Activated T-cell treated with anti-CD3 and anti-CD28 coated beads, Interleukin-2, amount 50 U/mL, for 4 hours (primary cell): ENCODE measurements at places on chromosomes 4 and X.

- DNase-seq: no peak
Measured at GRCh38 chr4:80360084-80360483, 24.6 kb downstream of the CFAP299 start.

DNA sequence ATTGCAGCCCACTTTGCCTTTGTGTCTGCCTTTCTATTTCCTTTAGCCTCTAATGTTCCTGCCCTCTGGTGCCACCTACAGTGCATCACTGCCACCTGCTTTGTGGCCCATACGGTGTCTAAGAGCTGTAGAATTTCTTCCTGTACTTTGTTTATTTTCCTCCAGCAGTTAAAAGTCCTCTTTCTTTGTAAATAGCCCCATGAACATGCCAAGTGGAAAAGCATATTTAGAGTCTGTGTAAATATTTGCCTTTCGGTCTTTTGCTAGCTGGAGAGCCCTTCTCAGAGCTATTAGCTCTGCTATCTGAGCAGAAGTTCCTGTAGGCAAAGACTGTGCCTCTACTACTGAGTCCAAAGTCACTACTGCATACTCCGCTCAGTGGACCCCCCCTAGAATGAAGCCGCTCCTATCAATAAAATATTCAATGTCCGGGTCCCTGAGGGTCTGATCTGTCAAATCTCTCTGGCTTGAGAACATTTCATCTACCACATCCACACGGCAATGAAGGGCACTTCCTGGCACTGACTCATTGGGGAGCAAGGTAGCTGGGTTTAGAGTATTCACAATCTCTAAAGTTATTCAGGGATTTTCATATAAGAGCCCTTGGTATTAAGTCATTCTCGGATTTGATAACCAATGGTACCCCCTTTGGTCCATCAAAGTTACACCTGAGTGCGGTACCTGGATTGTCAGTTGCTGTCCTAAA lies 36.3 kb downstream of the SULT1E1 start:
- DNase-seq: peak; percentile 39

DNA sequence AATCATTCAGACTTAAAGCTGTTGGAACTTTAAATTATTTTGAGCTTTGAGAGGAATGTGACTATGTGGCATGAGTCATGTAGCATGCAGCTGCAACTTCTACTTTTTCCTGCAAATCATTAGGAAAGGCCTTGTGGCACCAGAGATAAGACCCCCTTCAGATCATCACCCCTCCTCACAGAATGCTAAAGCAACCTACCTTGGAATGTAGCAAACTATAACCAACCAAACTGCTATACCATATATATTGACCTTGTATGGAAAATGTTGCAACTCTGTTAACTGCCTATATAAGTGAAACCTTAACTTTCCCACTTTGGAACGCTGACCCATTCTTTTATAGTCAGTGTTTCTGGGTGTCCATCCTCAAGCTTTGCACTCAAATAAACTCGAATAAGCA lies 32.0 kb downstream of the ATXN3L start:
- DNase-seq: no peak

GRCh38 chr4:145589916-145590702 lies 29.1 kb upstream of the MMAA start:
- DNase-seq: no peak

DNA sequence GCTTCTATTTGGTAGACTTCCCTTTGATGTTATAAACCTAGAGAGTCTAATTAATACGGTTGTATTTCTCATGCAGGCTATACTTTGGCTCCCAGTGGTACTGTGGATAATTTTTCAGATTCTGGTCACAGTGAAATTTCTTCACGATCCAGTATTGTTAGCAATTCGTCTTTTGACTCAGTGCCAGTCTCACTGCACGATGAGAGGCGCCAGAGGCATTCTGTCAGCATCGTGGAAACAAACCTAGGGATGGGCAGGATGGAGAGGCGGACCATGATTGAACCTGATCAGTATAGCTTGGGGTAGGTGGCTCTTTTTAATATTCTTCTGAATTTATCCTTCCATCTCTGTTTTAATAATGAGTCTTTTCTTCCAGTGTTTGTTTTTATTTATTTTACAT lies 249.7 kb downstream of the RAPGEF2 start:
- no peak for DNase-seq
